ENCODE measurements at places on chromosomes 4 and X.

DNA sequence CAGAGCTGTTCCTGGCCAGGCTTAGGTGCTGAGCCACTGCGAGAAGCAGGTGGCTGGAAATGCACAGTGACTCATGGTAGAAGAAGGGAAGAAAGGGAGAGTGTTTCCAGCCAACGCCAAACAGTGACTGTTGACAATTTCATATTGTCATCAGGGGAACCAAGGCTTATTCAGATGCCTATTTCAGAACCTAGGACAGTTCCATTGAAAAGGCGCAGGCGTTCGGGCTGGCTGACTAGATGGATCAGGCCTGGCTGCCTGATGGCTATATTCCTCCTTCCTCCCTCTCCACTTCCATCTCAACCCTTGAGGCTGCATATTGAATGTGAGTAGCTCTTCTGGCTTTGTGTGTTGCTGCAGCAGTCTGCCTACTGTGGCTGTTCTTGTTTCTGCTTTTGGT lies 73.0 kb upstream of the FRMPD4 start:
- DNase-seq = no peak

- no peak for DNase-seq
These were observed 10.3 kb downstream of the HADH start for GRCh38 chr4:107999932-108000539.

DNA sequence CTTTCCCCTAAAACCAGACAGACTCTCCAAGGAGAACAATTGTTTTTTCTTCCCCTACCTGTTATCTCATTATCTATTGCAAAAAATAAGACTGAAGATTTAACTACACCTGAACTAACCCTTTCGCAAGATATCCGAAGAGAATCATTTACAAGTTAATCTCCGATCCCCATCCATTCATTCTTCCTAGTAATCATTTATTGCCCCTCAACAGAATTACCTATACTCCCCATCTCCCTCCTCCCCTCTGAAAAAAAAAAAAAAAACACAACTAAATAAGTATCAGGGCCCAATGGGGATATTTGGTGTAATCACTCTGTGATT lies 28.9 kb upstream of the AP1S2 start:
- DNase-seq = no peak

DNA sequence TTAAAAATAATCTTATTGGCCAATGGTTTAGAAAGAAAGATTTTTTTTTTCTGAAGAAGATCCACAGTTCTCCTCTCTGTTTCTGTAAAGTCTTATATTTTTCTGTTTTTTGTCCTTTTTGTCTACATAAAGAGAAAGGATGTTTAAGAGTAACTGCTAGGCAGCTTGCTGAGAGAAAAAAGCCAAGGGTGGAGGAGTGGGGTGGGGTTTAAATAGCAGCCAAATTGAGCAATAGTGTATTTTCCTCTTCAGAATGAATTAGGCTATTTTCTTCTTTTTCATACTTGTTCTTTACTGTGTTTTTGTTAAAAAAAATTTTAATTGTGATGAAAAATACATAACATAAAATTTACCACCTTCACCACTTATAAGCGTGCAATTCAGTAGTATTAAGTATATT lies 224.6 kb downstream of the SOWAHB start:
- DNase-seq = no peak

GRCh38 chr4:140113653-140114052 lies 40.3 kb downstream of the MAML3 start:
- DNase-seq = no peak

DNA sequence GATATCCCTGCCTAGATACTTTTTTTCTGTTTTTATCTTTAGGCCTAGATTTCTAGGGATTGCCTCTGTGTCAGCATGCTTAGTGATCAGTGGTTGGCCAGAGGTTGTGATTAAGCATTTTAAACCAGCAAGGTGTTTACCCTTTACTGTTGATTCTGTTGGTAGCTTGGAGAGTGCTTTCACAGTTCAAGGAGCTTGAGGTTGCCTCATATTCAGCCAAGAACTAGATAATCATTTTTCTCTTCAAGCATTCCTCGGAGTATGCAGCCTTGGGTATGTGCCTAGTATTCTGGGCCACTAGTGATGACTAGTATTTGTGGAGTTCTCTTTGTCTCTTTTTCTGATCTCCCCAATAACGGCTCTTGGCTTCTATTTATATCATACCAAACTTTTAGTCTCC lies 20.4 kb downstream of the APOOL start:
- no peak for DNase-seq

GRCh38 chr4:126992910-126993309 lies 639.8 kb upstream of the INTU start:
- no peak for DNase-seq

DNA sequence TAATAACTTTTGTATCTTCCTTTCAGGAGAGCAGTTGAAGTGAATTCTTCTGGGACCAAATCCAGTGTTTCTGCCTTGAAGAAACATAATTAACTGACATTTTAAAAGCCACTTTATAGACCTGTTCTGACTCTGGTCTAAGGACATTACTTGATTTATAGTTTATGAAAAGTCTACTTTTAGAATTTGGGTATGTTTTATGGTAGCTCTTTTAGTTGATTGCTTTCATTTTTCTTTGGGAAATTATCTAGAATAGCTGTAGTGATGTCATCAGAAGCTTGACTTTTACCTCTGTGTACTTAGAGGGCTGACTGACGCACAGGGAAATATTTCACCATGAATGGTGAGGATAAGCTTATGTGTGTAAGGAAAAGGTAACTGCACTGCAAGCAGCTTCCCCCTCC lies 131.8 kb upstream of the LIMCH1 start:
- no peak for DNase-seq

DNA sequence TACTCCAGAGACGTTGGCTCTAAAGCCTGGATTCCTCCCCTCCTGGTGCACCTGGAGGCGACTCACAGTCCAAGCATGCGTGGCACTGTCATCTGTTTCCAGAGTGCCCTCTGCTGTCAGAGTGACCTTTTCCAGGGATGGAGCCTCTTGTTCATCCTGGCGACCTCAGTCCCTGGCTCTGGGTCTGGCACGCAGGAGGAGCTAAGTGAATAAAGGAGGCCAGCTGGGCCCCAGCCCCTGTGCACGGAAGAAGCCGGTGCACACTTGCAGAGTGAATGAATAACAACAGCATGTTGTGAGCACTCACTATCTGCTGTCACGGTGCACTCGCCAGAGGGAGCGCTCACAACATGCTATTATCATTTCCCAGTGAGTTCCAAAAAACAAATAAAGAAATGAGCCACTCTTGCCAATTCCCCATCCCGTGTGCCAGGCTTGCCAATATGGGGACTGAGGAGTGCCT lies 27.8 kb upstream of the PSAPL1 start:
- DNase-seq = peak; percentile 11

DNA sequence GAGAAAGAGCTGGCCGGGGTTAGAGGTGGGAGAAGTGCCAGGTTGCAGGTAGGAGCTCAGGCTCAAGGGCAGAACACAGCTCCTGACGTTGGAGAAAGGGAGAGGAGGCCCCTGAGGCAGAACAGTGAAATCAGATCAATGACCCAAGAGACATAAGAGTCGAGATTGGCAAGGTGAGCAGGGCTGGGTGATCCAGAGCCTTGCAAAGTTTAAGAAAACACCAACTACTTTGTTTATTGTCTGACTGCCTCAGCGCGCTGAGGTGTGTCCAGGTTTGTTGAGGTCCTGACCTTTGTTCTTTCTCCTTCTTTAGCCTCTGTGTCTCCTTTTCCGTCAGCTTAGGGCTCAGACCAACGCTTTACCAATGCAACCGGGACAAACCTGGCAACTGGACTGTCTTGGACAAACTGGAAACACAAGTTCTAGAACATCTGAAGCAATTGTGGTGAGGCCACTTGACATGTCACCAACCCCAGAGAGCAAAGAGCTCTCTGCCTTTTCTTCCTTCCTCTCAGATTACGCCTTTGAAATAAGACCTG lies 28.3 kb downstream of the CHRNA9 start:
- DNase-seq = no peak

DNA sequence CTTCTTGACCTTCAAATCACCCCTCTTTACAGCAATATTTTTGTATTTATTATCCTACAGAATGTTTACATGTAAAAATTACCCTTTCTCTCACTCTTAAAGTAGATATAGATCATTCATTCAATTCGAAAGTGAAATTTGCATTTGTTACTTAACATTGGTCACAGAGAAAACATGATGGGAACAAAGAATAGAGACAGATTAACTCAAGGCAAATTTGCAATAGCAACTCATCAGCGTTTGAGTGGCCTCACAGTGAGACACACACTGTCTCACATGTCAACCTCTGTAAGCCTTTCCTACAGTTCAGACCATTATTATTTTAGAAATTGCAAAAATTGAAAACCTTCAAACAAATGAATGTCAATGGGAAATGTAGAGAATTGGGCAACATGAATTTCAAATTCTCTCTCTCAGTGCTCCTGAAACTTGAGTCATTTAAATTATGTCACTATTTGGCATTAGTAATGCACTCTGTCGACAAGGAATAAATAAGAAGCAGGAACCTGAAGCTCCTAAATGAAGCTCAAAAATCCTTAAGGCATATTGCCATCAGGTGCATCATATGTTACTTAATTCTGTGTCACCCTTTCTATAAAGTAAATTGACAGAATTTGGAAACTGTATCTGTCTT lies 148.3 kb upstream of the ANXA10 start:
- no peak for DNase-seq

DNA sequence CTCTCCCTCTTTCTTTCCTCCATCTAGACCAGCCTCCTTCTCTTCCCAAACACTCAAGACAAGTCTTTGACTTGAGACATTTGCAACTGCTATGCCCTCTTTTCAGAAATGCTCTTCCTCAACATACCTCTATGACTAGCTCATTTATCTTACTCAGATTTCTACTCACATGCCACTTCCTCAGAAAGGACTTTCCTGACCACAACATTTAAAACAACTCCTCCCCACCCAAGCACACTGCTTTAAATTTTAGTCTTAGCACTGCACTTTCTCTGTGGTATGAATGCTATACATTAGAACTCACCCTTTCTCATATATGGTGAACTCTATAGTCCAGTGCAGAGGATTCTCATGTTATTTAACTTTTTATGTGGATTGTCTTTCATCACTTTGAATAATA lies 28.4 kb upstream of the SULT1E1 start:
- DNase-seq = no peak

DNA sequence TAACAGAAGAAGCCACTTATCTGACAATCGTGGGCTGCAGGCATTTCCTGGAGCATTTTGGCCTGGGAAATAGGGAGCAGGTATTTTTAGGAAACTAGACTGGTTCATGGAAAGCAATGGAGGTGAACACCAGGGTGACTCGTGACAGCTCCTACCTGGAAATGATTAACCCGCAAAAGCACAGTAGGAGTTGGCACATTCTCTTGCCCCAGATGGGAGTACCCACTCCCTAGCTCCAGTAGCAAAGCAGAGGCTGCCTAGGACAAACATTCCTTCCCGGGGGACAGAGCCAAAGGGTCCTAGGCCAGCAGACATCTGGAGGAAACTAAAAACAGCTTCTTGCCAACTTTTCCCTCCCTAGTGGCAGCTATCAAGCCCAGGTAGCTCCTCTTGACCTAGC lies 29.0 kb downstream of the RTL5 start:
- DNase-seq = no peak

DNA sequence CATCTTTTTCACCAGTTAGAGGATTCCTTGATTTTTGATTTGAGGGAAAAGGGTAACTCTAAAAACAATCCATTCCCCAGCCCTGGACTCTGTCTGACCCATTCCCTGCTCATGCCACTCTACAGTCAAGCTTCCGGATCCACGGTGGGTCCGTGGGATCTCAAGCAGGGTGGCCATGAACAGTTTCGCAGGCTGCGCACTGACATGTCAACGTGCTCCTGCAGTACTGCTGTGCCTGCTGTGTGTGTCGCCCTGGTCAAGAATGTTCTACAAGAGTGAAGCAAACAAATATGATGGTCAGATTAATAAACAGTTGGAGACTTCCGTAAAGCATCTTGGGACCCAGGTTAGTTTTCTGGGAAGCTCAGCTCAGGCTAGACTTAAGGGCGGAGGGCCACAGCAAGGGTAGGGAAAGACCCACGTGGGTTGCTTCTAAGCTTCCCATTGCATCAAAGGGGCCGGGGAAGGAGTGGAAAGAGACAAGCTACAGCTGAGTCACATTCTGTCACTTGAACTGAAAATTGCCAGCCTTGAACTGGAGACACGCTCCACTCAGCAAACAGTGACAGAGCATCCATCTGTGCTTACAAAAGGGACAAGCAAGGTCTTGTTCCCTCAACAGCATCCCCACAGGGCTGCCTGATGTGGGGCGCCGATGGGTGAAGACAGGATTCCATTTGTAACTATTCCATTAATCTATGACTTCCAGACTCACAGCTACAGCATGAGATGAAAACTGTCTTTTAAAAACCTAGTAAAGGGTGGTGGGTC lies 81.8 kb downstream of the MTMR1 start:
- DNase-seq = no peak

- no peak for DNase-seq
These were observed 89.5 kb downstream of the TASL start for GRCh38 chrX:30488092-30488491.

- DNase-seq = no peak
These were observed 5.5 kb upstream of the TMEM255A start for GRCh38 chrX:120316587-120317283.

- no peak for DNase-seq
These were observed 55.3 kb downstream of the FANCB start for GRCh38 chrX:14817571-14817970.

DNA sequence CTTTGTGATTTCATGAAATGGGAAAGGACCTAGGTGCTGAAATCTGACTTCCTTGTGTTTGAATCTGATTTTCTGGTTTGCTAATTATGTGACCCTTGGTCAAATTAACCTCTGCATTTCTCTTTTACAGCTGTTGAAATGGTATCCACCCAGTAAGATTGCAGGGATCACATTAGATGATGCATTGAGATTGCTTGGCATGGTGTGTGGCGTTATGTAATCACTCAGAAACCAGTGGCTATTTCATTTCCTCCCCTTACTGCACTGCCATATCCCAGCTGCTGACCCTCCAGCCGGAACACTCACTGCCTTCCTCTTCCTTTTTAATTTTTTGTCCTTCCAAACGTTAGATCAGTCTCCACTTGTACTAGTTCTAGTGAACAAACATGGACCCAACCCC lies 79.0 kb downstream of the KLHL8 start:
- DNase-seq = no peak

DNA sequence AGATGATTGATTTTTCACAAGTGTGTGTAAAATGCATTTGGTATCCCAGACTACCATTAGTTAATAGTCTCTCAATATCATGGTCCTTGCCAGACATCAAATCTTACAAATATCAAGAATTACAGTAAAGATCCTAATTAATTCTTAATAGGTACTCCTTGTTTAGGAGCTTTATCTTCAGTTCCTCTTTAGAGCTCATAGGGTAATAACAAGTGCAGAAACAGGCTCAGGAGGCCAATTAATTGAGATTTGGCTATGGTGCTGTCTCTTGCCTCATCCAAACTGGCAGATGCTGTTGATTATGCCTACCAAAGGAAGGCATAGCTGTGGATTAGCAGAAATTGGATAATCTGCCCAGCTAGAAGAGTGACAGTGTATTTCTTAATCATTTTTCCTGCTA lies 6.9 kb downstream of the MTMR1 start:
- DNase-seq = no peak

DNA sequence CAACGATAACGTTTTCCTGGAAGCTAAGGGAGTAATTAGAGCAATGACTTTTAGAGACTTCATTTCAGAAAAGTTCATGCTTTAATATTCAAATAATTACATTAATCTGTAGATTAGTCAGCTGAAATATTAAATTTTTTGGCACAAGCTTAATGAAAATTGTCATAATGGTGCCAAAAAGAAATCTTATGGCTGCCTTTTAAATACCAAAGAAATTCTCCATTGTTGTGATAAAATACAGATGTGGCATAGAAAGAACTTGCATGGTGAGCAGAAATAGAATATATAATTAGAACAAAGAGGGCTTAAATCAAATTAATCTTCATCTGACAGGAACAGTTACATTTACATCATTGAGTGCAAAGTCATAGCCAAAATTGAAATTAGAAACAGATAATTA lies 263.5 kb downstream of the AFF2 start:
- DNase-seq = no peak

All from NCI-H1417 treated with DMSO at 0.1 percent for 48 hours (cell line).